ENCODE measurements at places on chromosomes 12 and 14.

DNA sequence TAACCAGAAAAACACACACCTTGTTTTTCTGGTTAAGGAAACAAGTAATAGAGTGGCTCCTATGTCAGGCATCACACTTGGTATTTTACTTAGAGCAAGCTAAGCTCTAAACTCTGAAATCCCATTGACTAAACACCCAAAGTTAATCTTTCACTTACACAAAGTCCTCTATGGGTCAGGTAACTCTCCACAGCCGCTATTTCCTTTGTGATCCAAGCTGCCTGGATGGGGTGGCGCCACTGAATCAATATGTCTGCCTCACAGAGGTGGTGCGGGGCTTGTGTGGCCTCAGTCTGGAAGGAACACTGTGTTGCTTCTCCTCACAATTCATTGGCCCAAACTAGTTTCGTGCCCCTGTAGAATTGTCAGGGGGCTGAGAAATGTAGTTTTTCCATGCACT lies 160.0 kb upstream of the E2F7 start:
- DNase-seq: no peak

DNA sequence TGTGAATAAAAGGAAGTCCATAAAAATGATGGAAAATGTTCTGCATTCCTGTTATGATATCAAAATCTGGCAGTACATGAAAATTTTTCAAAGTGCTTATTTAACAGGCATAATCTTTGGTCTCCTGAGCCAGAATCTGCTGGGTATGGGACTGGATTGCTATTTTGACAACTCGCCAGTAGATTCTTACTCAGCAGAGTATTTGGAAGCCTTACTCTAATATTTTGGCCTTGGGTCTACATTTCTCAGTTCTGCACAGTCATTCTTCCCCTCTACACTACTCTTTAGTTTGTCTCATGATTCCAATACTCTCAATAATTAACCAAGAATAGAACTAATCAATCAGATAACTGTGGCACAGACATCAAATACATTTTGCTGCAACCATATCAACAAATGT lies 1.1 kb upstream of the SLCO1B1 start:
- no peak for DNase-seq

GRCh38 chr12:71011261-71011660 lies 90.7 kb upstream of the PTPRR start:
- no peak for DNase-seq

GRCh38 chr14:35398071-35398584 lies 6.4 kb downstream of the NFKBIA start:
- DNase-seq: no peak

DNA sequence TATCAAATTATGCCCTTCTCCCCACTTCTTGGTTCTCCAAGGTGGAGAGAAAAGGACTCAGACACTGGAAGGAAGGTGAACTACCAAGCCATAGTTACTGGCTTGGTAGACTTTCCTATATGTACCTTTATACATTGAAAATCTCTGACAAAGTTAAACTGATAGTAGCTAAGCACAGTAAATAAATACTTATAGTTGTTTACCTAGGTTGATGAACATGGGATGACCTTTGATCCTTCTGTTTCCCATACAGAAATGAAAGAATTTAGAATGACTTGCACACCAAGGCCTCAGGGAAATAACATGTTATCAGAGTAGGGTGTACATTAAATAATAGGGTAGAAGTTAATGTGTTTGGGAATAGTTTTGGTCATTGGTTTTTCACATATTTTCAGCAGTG lies 6.7 kb downstream of the ARHGAP5 start:
- DNase-seq: no peak

DNA sequence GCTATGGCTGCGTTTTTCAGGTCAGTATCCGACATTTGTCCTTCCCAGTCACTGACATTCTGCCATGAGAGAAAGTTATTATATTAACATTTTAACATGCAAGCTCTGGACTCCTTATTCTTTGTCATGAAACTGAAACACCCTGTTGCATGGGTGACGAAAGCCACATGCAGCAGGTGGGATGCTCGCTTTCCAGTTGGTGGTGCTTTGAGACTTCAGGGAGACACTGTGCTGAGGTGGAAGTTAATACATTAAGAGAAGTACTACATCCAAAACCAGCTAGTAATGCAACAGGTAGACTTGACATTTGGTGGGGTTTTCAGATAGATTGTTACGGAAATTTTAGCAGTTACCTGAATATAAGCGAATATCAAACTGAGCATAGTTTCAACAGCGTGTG lies 32.8 kb upstream of the AMN start:
- DNase-seq: no peak

DNA sequence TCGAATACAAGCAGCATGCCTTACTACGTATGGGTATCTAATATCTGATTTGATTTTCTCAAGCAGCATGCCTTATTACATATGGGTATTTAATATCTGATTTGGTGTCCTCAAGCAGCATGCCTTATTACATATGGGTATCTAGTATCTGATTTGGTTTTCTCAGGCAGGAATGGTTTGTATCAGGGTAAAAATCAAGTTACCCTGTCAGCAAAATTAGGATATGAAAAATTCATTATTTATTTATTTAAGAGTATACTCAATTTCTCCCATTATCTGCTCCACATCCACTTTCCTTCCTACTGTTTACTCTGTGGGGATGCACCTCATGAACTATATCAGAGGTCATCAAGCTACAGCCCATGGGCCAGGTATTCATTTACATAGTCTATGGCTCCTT lies 21.9 kb downstream of the ZNF891 start:
- no peak for DNase-seq

- DNase-seq: no peak
Measured at GRCh38 chr12:131871677-131872076, 22.7 kb upstream of the ULK1 start.

DNA sequence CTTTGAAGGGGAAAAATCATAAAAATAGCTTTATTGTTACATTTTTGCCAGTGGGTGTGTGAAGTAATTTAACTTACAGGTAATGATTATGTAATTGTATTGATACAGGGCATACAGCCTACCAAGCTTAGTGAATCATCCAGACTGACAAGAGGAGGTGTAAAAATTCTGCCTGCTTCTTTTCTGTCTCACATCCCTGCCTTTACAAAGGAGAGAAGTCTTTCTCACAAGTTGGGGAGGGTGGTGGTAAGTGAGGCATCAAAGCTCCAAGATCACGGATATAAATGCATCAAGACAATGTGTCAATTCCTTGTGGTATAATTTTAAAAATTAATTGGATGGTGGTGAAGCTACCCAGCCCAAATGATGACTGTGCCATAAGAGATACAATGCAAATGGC lies 39.0 kb upstream of the G2E3 start:
- no peak for DNase-seq

DNA sequence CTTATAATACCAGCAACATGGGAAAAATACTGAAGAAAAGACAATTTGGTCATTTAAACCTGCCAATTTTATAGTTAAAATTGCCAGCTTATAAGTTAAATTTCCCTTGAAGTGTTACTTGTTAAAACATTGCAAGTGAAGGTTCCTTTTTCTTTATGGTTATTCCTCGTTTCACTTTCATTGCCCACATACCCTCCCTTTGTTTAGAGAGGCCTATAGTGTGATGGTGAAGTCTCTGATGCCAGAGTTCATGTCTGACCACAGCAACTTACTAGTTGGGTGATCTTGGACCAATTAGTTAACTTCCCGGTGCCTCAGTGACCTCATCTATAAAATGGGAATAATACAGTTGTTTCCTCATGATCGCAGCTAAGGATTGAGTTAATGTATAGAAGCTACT lies 173.5 kb downstream of the ANO6 start:
- no peak for DNase-seq

- no peak for DNase-seq
Measured at GRCh38 chr14:54839701-54840119, 62.9 kb downstream of the GCH1 start.

DNA sequence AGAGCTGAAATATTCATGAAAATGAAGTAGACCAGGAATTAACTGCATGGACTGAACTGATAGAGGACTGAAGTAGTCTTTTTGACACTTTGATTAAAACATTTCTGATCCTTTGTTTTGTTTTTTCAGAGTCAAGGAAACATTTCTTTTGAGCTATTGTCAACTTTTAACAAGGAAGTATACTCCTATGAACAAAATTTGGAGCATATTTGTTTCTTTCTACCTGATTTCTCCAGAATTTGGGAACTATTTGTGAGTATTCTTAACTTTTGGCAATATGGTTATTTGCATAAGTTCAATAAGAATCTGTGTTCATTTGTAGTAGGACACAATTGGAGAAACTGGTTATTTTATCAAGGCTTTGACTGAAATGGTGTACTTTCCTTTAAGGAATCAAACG lies 71.3 kb upstream of the HECTD1 start:
- DNase-seq: no peak

- no peak for DNase-seq
Measured at GRCh38 chr14:60090864-60091519, 731 bp upstream of the PCNX4 start.

GRCh38 chr12:124765581-124766489 lies 97.8 kb downstream of the SCARB1 start:
- DNase-seq: no peak

DNA sequence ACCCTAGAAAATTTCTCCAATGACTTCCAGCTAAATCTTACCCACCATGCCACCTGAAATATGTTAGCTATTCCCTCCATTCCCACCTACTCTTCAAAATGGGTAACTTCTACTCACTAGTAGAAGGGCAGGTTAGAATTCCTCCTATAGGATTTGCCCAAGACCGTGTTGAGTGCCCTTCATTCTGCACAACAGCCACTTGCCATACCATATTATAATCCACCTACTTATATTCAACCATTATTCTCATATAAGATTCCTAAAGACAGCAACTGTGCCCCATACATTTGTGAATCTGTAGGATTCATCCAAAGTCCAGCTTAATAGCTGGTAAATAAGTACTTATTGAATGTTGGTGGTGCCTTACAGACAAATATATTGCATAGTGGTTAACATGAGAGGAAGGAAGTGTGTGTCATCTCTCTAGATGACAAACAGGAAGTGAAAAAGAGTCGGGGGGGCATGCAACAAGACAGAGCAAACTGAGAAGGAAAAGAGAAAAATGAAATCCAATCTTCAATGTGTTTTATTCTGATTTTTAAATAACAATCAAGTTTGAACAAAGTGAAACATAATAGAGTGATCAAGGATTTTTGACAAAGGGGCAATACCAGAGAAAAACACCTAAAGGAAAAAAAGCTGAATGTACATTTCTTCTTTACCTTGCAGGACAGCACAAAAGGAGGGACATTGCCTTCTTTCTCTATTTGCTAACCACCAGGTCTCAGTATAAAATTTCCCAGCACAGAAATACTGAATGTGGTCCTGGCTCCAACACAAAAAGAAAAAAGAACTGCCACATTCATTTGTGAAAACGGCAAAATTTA lies 389.3 kb upstream of the USP15 start:
- peak; percentile 5 for DNase-seq

GRCh38 chr12:96534339-96534738 lies 45.0 kb downstream of the CFAP54 start:
- no peak for DNase-seq

GRCh38 chr14:104106471-104106991 lies 21.0 kb downstream of the ASPG start:
- no peak for DNase-seq

GRCh38 chr14:103805708-103806107 lies 41.7 kb downstream of the PPP1R13B start:
- DNase-seq: no peak

GRCh38 chr12:62933602-62934238 lies 1.2 kb downstream of the PPM1H start:
- DNase-seq: no peak

- DNase-seq: no peak
Measured at GRCh38 chr12:71654200-71654599, 9.4 kb downstream of the ZFC3H1 start.

GRCh38 chr14:52124791-52125684 lies 56.2 kb upstream of the NID2 start:
- DNase-seq: no peak

GRCh38 chr12:121889274-121889624 lies 659 bp downstream of the PSMD9 start:
- DNase-seq: no peak

- no peak for DNase-seq
Measured at GRCh38 chr14:54537651-54538050, 27.9 kb downstream of the CGRRF1 start.

DNA sequence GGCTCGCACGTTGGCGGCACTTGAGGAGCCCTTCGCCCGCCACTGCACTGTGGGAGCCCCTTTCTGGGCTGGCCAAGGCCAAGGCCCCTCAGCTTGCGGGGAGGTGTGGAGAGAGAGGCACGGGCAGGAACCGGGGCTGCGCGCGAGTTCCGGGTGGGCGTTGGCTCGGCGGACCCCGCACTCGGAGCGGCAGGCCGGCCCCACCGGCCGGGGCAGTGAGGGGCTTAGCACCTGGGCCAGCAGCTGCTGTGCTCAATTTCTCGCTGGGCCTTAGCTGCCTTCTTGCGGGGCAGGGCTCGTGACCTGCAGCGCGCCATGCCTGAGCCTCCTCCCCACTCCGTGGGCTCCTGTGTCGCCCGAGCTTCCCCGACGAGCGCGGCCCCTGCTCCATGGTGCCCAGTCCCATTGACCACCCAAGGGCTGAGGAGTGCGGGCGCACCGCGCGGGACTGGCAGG lies 71.6 kb upstream of the CNTN1 start:
- DNase-seq: no peak

GRCh38 chr14:52348279-52348678 lies 34.2 kb downstream of the PTGER2 start:
- no peak for DNase-seq

DNA sequence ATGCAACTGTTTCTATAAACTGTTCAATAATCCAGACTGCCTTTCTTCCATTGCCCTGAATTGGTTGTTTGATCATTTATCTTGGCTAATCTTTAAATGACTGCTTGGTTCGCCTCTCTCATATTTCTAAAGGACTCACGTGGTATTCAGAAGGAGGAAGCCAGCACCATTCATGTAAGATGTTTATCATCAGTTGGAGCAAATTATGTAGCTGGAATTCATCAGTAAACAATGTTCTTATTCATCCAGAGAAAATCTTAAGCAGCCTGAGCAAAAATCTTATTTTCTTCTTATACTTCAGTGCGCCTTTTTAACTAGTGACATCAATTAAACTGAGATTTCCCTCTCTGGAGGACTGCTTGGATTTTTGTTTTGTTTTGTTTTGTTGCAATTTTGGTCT lies 538.7 kb upstream of the TMEM132C start:
- no peak for DNase-seq

DNA sequence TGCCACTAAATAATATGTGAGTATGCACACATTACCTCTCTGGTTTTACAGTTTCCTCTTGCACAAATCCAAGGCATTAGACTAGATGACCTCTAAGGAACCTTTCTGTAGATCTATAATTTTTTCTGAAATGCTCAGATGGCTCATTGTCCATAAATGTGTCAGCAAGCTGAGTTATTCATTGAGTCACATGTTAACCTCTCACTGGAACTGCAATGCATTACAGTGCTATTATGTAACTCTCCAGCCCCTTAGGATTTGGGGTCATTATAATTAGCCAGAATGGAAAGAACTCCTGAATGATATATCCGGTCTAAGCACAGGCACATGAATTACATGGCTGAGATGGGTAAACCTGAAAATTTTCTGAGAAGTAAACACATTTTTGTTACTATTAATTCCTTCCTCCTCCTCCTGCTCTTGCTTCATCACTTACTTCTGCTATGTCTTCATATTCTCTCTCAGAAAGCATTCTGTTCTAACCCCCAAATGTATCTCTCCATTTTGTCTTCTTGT lies 20.3 kb upstream of the DRAM1 start:
- no peak for DNase-seq

- DNase-seq: no peak
Measured at GRCh38 chr12:48527891-48528670, 2.6 kb downstream of the OR8S1 start.

Measured in activated CD4-positive, alpha-beta T cell treated with anti-CD3 and anti-CD28 coated beads, Interleukin-2, amount 50 U/mL, for 24 hours (primary cell).